LNCaP clone FGC (cell line): ENCODE measurements at places on chromosomes 5 and 9.

- DNase-seq = peak; percentile 71
These were observed at the start of gene LHX2 for GRCh38 chr9:124011460-124012301. LHX2 (plus strand) TSS chr9:124011768; CDS start chr9:124012349, 581 bp downstream.

GRCh38 chr5:59264639-59265245 lies 628.8 kb downstream of the PDE4D start:
- no peak for DNase-seq

GRCh38 chr5:138978080-138978479 lies 102.9 kb upstream of the LRRTM2 start:
- no peak for DNase-seq

DNA sequence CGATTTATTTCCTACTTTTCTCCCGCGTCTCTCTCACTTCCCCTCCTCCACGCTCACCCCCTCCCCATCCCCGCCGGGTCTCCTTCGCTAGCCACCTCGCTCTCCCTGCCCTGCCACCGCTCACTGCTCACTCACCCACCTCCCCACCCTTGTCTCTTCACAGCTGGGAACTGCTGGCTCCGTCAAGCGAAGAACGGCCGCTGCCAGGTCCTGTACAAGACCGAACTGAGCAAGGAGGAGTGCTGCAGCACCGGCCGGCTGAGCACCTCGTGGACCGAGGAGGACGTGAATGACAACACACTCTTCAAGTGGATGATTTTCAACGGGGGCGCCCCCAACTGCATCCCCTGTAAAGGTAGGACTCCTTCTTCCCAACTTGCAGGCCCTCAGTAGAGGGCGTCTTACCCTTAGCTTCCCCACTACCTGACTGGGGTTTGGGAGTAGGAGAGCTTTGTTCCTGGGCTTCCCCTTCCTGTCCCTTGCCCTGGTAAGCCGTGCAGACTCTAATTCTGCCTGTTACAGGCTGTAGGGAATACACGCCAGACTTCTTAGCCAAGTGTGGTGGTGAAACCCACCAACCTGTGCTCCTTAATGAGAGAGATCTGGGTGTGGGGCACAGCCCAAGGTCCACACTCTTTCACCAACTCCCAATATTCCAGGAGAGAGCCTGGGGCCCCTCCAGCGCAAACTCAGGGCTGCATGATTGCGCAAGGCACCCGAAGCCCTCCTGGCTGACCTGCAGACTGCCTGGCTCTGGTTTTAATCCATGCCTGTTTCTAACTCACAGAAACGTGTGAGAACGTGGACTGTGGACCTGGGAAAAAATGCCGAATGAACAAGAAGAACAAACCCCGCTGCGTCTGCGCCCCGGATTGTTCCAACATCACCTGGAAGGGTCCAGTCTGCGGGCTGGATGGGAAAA lies 2.5 kb downstream of the FST start:
- no peak for DNase-seq

DNA sequence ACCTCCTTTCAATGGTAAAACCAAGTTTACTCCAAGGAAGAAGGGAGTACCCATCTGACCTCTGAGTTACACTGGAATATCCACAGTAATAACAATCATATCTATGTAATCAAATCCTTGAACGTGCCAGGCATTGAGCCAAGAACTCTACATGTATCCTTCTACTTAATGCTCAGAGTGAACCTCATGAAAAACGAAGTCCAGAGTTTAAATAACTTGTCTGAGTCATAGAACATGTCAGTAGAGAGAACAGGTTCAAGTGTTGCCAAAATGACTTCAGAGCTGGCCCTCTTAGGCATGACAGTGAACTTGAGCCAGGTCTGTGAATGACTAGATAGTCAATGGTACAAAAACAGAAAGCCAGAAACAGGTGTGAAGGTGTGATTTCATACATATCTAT lies 164.1 kb upstream of the ZNF618 start:
- peak; percentile 97 for DNase-seq

DNA sequence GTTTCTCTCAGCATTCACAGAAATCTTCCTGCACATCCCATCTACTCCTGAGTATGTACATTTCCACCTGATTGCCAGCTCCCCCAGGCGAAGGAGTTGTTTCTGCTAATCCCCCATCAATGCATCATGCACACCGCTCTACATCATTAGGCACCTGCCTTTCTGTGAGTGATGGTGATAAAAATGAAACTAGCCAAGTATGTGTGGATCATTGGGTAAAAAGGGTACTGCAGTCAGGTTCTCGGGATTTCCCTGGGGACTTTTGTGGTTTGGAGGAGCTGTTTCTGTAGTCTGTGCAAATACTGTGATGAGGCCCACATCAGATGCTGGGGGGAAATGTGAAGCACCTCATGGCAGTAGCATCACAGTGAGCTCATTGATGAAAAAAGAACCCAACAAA lies 30.4 kb downstream of the CAMK4 start:
- no peak for DNase-seq

GRCh38 chr5:137092831-137093230 lies 406.3 kb downstream of the SPOCK1 start:
- DNase-seq = no peak

- DNase-seq = no peak
These were observed 19.4 kb upstream of the LRRC14B start for GRCh38 chr5:171801-172331.

- DNase-seq = no peak
These were observed 45.2 kb downstream of the ALG2 start for GRCh38 chr9:99176527-99177013.

DNA sequence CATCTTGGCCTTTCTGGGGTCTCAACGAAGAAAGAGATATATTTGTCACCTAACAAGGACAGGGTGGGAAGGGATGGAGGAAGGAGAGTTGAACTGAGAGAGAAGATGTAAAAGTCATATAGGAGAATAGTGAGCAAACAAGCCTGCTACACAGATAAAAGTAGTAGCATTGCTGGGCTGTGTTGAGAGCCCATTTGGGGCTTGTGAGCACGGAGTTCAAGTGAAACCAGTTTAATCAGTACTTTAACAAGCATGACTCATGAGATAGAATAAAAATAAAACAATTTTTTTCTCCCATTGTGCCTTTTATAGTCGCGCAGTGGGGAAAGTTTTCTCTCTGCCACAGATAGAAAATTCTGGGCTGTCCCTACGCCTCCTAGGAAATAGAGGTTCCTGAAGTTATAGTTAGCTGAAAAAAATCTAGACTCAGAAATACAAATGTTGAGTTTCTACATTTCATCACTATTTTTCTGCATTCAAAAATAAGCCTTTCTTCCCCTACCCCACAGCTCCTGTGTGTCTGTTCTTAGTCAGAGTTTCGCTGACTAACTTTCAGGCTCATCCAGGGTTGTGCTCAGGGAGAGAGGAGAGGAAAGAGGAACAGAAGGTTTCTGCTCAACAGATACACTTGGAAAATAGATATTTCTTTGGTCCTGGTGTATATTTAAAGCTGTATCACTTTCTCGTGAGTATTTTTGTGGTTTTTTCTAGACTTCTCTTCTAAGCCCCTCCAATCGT lies 395.8 kb upstream of the ADAMTSL1 start:
- DNase-seq = no peak

DNA sequence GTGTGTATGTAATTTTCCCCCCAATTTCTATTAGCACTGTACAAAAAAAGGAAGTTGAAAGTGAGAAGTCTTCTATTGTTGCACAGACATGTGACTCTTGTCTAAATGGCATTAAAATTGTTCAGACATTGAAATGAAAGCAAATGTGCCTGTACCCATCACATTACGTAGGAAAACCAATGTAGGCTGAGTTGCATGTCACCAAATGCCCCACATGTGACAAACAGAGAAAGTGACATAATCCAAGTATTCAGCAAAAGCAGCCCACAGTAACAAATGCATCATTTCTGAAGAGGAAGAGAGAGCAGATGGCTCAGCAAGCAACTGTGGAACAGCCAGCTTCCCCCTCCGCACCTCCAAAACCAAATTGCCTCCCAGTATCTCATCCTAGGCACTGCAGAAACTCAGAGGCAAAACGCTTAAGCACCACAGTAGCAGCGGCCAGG lies 161.5 kb upstream of the NR4A3 start:
- DNase-seq = no peak

DNA sequence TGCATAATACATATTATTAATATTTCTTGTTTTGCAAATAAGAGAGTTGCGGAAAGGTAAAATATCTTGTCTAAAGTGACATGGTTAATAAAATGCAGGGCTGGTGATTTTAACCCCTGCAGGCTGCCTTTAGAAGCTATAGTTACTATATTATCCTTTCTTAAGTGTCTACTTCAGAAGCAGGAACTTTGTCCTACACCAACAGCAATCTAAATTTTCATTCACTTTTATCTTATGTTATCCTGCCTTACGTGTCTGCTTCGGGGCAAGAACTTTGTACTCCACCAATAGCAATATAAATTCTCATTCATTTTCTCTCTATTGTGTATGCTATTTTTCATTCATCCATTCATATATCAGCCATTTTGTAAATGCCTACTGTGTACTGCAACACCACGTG lies 719.5 kb downstream of the TLR4 start:
- no peak for DNase-seq

- peak; percentile 41 for DNase-seq
These were observed 37.0 kb upstream of the CRB2 start for GRCh38 chr9:123318961-123319421.

- no peak for DNase-seq
These were observed 174.6 kb downstream of the GDNF start for GRCh38 chr5:37665272-37665671.

DNA sequence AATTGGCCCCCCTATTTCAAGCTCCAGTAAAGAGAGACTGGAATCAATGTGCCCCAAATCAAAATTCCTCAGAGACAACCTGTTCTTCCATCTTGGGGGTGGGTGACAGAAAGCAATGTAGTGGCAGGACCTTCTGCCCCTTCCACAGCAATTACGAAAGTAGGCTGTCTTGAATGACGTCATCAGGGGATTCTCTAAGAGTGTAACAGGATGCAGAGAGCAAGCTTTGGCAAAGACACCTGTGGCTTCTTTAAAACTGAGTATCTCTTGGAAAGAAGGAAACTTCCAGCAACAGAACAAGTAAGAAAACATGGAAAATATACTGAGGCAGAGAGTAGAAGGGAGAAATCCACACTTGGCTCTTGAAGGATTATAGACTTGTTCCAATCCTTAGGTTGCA lies 247.6 kb upstream of the PDE4D start:
- DNase-seq = no peak

DNA sequence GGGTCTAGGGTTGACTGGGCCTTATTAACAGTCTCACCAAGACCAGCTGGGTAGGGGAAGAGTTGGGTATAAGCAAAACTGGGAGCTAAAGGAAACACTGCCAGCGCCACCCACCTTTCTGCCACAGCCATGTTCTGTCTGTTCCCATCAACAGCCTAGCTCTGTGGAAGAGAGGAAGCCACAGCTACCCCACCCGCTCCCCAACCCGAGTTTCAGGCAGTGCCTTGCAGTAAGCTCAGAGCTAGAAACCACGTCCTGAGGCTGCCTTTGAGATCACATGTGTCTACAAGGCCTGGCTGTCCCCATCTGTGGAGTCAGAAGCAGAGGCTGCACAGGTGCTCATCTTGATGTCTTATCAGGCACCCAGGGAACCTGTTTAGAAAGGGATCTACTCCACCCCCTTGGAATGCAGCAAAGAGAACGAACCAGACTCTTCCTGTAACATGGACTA lies 15.3 kb downstream of the HNRNPH1 start:
- DNase-seq = no peak

- DNase-seq = no peak
These were observed 165.0 kb upstream of the ZNF462 start for GRCh38 chr9:106697750-106698502.

DNA sequence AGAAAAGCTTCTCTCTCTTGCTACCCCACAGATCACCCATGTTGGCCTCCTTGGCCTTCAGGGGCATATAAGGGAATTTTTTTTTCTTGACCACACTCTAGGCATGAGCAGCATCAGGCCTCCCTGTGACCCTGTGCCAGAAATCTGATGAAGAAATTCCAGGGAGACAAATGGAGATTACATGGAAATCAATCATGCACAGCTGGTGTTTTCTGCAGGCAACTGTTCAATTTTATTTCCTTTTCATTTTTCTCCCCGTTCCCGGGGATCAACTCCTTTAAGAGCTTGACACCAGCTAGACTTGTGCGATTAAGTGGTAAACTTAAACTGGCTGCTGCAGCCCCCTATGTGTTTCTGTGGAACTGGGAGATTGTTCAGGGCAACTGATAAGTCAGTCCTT lies 59.3 kb downstream of the GALNT10 start:
- DNase-seq = no peak

GRCh38 chr5:90809311-90810056 lies 250.9 kb downstream of the ADGRV1 start:
- no peak for DNase-seq

DNA sequence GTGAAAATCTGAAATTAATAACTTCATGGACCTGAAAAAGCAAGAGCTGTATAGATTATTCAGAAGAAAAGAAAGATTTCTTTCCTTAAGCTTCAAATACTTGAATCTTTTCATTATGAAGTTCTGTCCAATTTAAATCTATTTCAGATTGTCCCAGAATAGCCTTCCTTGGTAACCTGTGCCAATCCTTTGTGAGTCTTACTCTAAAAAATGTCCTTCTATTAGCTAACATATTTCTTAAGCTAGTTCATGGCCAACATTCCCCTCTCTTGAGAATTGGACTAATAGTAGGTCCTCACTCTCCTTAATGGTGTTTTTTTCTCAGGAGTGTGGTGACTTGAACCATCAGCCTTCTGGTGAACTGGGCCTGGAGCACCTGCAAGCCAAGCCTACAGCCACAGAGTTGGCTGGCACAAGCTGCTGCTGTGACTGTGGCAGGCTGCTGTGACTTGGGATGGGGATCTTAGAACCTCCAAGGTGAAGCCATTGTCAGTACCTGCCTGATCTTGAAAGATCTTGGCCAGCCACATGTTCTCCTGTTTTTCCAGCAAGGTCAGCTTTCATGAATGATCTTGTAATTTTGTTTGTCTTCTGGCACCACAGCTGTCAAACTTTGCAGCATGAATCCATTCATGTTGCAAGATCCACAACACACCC lies 262.6 kb upstream of the MAP3K1 start:
- no peak for DNase-seq

DNA sequence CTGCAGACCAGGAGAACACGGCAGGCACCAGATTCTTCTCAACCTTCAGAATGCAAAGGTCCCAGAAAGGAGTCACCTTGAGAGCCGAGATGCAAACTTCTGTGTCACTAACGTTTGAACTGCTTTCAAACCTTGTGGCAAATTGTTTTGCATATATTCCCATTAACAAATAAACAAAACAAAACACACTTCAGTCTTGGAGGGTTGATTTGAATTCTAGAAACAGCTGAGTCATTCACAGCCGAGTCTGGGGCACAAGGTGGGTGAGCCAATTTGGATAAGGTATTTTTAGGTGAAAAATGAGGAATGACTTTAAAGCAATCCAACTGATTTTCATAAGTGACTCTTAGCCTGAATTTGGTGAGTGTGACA lies 38.8 kb upstream of the ANKRD33B start:
- DNase-seq = no peak

GRCh38 chr5:107303171-107303968 lies 367.4 kb downstream of the EFNA5 start:
- DNase-seq = no peak

GRCh38 chr5:116360008-116360853 lies 214.4 kb downstream of the SEMA6A start:
- DNase-seq = no peak

GRCh38 chr5:68224509-68225187 lies 9.1 kb downstream of the PIK3R1 start:
- DNase-seq = no peak
